ENCODE measurements at places on chromosomes 12 and 14.

DNA sequence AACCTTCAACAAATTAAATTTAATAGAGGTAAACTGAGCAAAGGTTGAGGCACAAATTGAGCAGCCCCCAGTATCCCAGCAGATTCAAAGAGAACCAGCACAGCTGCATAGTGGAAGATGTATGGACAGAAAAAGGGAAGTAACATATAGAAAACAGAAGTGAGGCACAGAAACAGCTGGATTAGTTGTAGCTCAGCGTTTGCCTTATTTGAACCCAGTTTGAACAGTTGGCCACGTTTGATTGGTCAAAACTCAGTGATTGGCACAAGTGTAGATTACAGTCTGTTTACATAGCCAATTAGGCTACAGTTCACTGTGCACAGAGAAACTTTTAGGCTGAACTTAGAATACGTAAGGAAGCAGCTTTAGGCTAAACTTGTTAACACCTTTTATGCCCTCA is 315.5 kb downstream of the RMST start:
- DNase-seq, result no peak

- DNase-seq, result no peak
Measured at GRCh38 chr12:25958428-25959070, at the start of gene RASSF8. RASSF8 (plus strand) TSS chr12:25958682; CDS start chr12:26055344, 96,662 bp downstream.

DNA sequence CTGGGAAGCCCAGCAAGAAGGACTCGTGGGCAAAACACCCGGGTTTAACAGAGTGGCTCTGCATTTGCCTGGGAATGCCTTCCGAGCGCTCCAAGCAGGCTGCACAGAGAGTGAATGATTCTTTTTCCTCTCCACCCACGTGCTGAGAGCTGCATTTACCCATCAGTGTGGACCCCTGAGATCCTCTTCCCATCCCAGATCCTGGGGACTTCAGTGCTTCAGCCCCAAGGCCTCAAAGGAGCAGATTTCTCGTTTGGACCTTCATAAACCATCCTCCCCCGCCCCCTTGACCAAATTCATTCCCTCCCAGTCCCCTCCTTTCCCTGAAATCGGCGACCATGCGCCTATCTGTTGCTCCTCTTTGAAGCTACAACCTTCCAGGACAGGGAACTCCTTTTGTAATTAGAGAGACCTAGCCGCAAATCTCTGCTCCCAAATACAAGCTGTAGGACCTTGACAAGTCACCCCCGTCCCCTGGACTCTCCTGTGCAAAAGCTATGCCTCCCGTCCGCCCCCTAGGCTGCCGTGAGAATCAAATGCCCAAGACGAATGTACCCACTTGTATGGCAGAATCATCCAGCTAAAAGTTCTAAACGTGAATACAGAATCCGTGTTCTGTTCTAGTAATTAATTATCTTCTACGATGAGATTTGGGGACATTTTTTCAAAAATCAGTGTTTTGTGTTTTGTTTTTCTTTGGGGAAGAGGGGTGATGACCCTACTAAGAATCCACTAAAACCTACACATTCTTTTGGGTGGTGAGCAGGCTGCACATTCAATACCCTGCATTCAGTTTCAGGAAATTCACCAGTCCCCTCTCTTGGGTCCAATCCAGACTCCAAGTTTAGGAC is 8.8 kb downstream of the TBX5 start:
- DNase-seq, result no peak

- DNase-seq, result no peak
Measured at GRCh38 chr14:93912782-93913181, 14.4 kb upstream of the FAM181A start.

DNA sequence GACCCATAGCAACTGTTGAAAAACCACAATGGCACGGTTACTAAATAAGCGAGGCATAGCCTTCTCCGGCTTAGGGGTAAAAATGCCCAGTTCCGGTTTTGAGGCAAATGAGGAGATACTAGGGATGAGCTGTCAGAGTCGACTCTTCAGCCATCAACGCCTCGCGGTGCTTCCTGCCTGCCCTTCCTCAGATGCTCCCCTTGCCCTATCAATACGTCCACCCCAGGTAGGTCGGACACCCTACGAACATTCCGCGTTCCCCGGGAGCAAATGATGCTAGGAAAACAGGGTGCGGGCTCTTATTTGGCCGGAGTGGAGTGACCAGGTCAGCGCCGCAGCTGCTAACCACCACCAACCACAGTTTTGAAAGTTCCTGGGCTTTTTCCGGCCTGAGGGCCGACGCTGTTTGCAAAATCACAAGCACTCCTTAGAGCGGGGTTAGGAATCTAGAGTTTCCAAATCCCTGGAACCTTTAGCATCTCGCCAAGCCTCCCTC is 1.2 kb downstream of the SRSF9 start:
- DNase-seq, result peak; percentile 16

DNA sequence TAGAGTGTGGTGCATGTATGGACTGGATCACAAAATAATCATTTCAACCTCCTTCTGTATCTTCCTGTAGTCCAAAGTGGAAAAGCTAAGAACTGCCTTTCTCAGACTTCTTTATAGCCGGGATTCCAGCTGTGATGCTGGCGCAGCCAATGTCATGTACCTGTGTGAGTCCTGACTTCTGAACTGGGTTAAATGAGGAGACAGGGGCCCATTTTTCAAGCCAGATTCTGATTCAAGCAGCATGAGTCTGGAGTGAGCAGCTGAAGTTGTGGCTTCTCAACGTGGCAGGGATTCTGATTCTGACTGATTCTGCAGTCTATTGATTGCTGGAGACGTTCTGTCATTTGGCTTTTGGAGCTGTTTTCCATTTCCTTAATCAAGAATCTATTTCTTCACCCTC is 111.2 kb downstream of the ST8SIA1 start:
- no peak for DNase-seq

DNA sequence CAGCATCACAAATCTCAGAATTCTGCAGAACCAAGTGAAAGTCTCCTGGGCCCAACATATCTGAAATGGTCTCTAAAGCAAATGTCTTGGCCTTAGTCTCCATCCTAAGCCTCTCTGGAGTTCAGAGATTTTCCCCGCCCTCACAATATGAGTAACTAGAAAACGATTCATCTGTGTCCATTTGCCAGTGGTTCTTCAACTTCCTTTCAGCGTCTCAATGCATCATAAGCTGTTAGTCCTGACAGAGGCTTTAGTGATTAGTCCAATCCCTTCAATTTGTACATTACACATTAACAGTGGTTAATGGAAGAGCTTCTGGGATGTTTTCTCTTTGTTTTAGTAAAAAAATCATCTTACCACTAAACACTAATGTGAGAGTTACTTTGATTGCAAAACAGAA is 17.4 kb downstream of the NPC2 start:
- DNase-seq, result no peak

DNA sequence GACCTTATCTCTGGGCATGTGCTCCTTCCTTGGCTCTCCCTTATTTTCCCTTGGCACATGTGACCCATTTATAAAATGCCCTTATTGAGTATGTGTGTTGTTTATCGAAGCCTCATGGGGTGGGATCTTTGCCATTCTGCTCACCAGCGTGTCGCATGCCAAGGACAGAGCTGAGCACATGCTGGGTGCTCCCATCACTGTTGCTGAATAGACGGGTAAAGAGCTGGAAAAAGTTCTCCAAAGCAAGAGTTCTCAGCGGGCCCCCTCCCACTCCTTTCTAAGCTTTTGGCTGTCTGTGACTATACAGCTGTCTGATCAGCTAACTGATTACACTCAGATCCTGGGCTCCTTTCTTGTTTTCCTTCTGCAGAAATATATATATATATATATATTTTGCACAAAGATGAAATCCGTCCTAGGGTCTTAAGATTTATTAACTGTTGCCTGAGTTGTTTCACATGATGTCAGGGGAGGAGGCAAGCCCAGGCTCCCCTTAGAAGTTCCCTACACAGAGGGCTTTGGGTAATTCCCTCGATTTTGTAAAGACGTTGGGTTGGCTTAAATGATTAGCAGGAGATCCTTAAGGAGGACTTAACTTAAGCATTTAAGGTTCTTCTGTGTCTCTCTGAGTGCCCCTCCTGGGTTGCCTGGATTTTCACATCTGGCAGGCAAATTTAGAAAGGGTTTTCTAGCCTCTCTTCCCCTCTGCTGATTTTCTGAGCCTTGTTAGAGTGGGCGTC is 71.6 kb downstream of the TMEM132C start:
- DNase-seq, result no peak

DNA sequence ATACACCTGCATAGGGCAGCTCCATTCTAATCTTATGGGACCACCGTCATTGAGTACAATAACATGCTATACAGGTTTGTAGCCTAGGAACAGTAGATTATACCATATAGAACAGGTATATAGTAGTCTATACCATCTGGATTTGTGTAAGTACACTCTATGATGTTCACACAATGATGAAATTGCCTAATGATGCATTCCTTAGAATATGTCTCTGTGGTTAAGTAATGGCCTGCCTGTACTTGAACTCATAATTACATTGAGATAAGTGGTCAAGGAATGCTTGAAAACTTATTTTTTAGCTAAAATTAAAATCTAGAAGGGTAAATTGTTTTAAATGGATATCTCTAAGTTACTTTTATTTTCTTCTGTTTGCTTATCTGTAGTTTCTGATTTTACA is 152.7 kb downstream of the SRGAP1 start:
- DNase-seq, result no peak

- peak; percentile 28 for DNase-seq
Measured at GRCh38 chr12:13101821-13102375, 1.6 kb downstream of the GSG1 start.

DNA sequence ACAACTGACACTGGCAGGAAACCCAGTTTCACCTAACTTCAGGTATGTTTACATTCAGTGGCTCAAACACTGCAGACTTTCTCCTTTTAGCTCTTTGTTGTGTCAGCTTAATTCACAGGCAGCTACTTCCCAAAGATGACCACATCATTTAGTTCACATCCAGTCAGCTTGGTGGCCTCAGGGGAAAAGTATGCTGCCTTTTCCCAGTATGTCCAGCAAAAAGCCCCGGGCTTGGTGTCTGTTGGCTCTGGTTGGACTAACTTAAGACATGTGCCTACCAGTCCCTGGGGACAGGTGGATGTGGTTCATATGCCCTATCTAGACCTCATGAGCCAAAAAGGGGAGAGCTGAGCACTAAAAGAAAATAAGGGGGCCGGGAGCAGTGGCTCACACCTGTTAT is 56.4 kb downstream of the GOLGA5 start:
- DNase-seq, result no peak

DNA sequence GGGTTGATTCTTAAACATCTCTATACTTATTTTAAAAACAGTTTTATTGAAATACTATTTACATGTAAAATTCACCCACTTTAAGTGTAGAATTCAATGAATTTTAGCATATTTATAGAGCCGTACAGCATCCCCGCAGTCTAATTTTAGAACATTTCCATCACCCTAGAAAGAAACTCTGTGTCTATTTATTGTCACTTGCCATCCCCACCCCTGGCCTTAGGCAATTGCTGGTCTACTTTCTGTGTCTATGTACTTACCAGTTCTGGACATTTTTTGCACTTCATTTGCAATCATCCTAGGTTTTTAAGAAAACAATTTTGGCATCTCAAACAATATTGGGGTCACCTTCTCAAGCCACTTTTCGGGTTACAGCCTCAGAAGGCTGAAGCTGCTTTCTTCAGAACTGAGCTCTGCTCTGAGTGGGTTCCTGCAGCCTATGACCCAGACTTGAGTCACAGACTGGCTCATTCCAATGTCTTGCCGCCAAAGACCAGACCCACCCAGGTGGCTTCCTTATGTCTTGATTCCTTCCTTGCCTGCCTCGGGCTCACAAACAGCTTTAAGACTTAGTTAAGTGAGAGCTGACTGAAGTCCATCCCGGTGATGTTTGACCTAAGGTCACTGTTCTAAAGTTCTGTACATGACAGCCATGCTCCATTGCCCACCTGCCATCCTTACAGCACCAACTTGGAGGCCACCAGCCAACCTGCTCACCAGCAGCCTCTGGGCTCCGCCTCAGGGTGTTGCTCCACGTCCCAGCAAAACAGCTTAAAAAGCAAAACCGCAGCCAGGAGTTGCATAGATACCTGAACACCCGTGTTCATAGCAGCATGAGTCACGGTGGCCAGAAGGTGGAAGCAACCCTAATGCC is 131.5 kb downstream of the CHST11 start:
- DNase-seq, result no peak

DNA sequence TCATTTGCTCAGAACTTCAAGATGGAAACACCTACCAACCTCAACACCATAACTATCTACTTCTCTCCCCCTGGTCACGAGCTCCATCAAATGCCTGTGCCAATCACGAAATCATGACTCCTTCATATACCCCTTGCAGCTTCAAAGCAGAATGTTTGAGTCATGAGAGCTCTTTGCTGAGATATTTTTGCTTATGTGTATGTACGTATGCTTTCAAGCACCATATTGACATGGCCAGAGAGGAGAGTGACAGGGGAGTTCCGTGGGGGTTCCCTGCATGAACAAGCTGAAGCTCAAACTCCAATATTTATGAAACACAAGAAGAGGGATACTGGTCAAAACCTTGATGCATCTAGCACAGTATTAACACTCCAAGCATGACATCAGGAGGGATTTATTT is 374.4 kb downstream of the DPF3 start:
- no peak for DNase-seq

- DNase-seq, result no peak
Measured at GRCh38 chr12:52616680-52617402, 1.5 kb downstream of the KRT73 start.

GRCh38 chr12:105083551-105084105 is 630 bp downstream of the ALDH1L2 start:
- DNase-seq, result no peak

DNA sequence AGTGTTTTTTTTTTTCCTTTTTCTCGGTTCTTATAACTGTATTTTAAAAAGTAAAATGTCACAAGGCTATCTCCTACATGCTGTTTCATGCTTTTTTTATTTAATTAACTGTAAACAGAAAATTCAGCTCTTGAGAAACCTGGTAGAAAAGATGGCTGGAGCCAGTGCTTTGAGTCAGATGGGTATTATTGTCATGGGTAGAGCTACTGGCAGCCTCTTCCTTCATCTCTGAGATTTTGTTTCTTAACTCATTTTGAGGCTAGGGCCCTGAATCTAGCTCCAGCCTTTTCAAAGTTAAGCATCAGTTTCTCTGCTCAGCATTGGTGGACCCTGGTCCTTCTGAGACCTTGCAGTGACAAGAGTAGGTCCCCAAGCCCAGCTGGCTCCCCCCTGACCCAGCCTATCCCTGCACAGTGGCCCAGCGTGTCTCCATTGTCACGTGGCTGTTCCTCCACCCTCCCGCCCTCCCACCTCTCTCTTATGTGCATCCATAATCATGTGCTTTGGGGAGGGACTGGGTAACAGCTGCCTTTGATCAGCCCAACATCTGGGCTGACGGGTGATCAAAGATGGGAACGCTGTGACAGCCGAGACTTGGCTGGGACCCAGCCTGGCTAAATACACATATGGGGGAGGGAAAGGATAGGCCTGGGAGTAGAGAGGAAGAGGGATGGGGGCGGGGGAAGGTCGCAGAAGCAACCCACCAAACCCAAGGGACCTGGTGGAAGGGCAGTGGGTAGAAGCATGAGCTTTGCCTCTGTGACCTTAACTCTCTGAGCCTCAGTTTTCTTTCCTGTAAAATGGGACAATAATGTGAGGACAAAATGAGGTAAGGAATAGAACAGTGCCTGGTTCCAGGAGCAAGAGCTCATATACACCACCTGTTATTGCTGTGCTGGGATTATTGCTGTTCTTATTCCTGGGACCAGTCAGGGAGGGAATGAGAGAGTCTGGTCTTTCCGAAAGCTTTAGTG is 24.4 kb upstream of the RBM19 start:
- no peak for DNase-seq

GRCh38 chr12:45256721-45257120 is 40.8 kb downstream of the ANO6 start:
- no peak for DNase-seq

Data from CD4-positive, alpha-beta T cell treated with Interferon gamma for 1 hour (primary cell).